ENCODE measurements at places on chromosomes 5 and 9.

DNA sequence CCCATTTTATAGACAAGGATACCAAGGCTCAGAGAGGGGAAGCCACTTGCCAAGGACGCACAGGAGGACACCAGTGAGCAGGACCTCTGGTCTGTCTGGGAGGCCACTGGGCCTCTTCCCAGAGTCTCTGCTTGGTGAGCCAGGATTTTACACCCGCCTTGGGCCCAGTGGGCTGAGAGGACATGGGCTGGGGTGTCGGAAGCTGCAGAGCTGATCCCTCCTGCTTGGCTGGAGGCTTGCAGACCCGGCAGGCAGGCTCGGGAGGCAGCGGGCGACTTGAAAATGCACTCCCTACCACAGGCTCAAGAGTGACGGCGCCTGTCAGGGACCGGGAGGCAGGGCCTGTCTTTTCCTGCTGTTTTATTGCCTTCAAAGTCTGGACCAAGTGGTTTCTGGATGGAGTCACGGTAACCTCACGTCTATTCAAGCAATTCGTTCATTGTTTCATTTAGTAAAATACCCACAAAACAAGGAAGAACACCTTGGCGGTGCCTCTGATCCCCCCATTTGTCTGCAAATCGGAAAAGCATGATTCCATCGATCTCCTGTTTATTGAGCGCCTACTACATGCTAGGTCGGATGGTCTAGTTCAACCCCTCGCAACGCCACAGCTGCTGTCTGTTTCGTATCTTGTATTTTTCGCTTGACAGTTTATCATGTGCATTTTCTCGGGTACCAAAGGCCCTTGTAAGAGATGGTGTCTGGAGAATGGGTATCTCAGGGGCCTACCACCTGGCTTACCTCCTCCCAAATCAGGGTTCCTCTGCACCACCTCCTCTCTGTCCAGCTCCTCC, 108.1 kb upstream of the IER5L start:
- DNase-seq = no peak

DNA sequence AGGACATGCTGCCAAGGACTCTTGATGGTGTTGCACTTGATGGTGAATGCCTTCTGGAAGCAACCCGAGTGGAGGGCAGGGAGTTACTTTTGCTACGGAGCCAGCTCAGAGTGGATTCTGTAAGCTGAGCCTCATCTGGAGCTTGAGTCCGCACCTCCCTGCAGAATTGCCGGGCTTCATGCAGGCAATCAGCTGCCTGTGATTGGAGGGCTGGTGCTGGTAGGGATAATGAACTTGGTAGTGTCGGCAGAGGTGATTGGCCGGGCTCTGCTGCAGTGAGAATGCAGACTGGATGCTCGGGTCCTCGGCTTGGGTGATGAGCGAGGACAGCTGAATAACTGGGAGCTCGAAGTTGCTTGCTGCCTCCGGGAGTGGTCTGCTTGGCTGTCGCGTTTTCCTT, 23.1 kb downstream of the SLC25A25 start:
- DNase-seq = no peak

DNA sequence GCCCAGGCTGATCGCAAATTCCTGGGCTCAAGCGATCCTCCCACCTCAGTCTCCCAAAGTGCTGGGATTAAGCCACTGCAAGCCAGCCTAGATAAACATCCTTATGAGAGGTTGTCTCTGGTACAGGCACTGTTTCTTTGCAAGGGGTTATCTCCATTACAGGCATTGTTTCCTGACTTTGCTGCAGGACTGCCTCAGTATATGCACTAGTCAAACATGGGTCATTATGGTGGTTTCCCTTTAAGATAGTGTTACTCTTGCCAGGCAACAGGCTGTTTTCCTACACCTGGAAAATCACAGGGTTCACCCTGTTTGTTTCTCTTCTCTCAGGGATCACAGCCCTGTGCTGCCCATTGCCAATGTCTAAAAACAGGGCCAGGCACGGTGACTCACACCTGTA, 7.8 kb upstream of the CLTB start:
- no peak for DNase-seq

DNA sequence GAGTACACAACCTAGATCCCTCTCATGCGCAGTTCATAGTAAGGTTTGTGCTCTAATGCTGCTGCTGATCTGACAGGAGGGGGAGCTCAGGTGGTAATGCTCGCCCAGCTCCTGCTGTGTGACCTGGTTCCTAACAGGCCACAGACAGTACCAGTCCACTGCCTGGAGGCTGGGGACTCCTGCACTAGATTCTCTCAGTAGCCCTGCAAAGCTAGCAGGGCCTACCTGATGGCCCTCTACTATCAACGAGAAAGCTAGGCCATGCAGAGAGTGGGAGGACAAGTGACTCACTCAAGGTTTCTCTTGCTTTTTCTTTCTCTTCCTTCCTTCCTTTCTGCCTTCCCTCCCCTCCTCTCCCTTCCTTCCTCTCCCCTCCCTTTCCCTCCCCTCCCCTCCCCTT, 55.1 kb upstream of the TEX48 start:
- no peak for DNase-seq

DNA sequence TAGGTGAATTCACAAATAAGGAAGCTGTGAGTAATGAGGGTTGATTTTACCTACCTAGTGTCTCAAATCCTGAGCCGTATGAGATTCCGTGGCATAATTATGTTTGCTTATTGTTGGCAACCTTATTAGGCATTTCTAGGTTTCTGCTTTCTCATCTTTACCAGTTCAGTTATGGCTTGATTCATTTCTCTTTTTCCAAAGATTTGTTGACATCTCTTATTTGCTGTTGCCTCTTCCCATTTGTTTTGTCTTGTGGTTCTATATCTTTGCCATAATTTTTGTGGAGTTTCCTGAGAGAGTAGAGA, 470 bp downstream of the IL31RA start:
- no peak for DNase-seq

Measured in NCI-H1048 (cell line).